ENCODE measurements at places on chromosomes 1 and 21. TPM values are rescaled to one million over a fixed set of nuclear protein-coding genes. Genes with fewer than 3 reads are reported as not detected.

DNA sequence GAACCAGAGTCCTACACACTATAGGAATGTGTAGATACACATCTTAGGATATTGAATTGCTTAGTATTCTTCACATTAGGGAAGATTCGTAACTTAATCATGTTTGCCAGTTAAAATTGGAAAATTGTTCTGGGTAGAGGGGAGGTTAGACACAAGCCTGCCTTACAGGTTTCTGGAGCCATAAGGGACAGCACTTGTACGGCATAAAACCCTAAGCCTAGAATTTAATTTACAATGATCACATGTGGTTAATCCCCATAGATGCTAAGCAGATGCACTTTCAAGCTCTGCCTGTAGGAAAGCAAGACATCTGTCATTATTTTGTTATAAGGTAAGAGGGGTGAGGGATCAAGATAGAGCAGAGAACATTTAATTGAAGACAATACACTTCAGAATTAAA is 820.7 kb downstream of the NCAM2 start:
- H3K27me3 ChIP-seq, result no peaks in the 10 kb centered on the region
- no peak overlapping the region for H3K4me3 ChIP-seq

DNA sequence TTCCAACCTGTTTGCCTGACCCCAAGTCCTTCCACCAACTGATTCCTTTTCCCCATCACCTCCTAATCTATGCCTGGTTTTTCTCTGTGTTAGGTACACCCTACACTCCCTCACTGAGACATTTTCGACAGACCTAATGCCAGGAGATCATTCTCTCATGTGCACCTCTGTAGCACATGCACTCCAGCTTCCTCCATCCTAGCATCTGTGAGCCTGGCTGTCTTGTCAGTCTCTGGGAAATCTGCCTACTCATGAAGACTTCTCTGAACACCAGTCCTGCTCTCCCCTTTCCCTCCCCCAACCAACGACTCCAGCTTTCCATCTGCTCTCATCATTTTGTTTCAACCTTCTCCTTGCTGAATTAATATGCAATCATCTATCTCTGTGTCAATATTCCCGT is 987 bp downstream of the MED8 start:
- DNase-seq, result no peak
- H3K4me1 ChIP-seq, result peaks cover 20% of the 10 kb centered on the region
- no peak overlapping the region for H3K27ac ChIP-seq
- H3K4me3 ChIP-seq, result no peak overlapping the region

DNA sequence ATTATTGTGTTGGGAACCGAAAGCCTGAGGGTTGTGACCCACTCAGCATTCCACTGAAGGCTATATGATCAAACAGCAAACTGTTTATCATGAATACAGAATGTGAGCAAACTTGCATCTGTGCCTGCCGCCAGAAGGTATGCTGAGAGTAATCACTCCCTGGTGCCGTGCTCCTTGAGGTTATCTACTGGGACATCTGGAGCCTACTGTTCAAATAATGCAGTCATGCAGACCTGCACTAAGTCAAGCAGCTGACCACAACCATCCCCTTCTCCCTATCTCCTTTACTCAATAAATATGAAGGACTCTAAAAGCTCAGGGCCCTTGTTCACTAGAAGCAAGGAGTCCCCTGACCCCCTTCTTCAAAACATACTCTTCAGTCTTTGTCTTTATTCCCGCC is 13.5 kb downstream of the GSTM5 start:
- no peaks in the 10 kb centered on the region for H3K4me1 ChIP-seq
- no peaks in the 10 kb centered on the region for H3K36me3 ChIP-seq
- no peaks in the 10 kb centered on the region for H3K27me3 ChIP-seq

DNA sequence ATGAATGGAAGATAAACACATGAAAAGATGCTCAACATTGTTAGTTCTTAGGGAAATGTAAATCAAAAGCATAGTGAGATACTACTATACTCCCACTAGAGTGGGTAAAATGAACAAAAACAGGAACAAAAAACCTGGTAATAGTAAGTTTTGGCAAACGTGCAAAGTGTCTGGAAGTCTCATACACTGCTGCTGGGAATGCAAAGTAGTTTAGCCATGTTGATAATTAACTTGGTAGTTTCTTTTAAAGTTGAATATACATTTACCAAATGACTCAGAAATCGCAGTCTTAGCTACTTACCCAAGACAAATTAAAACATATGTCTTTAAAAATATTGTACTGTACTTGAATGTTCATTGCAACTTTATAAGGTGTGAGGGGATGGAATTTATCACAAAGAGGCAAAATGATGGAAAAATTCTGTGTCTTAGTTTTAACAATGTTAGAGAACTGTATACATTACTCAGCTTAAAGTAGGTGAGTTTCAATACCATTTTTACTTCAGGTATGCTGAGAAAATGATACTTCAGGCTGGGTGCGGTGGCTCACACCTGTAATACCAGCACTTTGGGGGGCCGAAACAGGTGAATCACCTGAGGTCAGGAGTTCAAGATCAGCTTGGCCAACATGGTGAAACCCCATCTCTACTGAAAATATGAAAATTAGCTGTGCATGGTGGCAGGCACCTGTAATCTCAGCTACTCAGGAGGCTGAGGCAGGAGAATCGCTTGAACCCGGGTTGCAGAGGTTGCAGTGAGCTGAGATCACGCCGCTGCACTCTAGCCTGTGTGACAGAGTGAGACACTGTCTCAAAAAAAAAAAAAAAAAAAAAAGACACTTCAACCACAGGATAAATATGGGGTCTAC is 102.3 kb downstream of the PDE4B start:
- no peaks in the 10 kb centered on the region for H3K4me1 ChIP-seq
- no peaks in the 10 kb centered on the region for H3K36me3 ChIP-seq

- H3K27me3 ChIP-seq, result no peaks in the 10 kb centered on the region
- H3K36me3 ChIP-seq, result peaks cover 12% of the 10 kb centered on the region
- peaks cover 9% of the 10 kb centered on the region for H3K4me1 ChIP-seq
- H3K27ac ChIP-seq, result no peak overlapping the region
- no peak for DNase-seq
These were observed 34.1 kb downstream of the KIAA1614 start for GRCh38 chr1:180946541-180947498.

DNA sequence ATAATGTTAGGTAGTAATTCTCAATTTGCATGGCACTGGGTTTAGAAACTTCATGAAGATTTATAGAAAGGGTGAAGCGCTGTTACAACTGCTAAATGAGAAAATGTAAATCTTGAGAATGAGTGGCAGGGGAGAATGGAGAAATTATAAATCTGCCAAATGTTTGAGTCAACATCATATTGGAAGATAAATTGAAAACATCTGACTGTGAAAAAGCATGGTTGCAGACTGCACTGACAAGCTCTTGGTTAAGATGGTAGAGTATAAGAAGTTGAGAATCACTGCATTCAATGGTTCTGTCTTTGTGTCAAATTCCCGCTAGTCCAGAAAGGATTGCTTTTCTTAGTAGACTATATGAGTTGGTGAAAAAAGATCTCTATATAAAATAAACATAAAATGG is 113.3 kb upstream of the DUSP10 start:
- no peak overlapping the region for H3K27ac ChIP-seq
- DNase-seq, result no peak
- no peaks in the 10 kb centered on the region for H3K4me1 ChIP-seq
- no peaks in the 10 kb centered on the region for H3K36me3 ChIP-seq
- H3K4me3 ChIP-seq, result no peak overlapping the region
- H3K27me3 ChIP-seq, result no peaks in the 10 kb centered on the region

- H3K27ac ChIP-seq, result no peak overlapping the region
- H3K27me3 ChIP-seq, result no peaks in the 10 kb centered on the region
- DNase-seq, result no peak
- no peaks in the 10 kb centered on the region for H3K4me1 ChIP-seq
- H3K4me3 ChIP-seq, result no peak overlapping the region
These were observed 95.2 kb upstream of the SSX2IP start for GRCh38 chr1:84785271-84786036.

DNA sequence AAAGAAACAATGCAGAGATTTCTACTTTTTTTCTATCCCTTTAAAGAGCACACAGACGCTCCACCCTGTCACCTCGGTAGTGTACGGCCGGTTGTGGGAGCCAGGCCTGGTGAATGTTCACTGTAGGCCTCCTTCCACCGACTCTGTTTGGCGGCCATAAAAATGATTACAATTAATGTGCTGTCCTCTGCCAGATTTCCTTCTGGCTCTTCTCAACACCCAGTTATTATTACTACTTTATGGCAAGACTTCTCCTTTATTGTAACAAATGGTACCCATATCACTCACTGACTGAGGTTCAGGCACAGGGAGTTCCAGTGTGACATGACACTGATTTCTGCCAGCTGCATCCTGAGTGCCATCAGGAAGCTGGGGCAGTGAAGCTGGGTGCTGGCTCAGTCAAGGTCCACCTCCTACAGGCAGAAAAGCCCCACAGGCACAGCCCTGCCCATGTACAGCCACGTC is 37.4 kb downstream of the GPR161 start:
- no peak overlapping the region for H3K27ac ChIP-seq
- H3K27me3 ChIP-seq, result no peaks in the 10 kb centered on the region
- no peak for DNase-seq
- no peaks in the 10 kb centered on the region for H3K36me3 ChIP-seq
- no peak overlapping the region for H3K4me3 ChIP-seq
- H3K4me1 ChIP-seq, result no peaks in the 10 kb centered on the region

GRCh38 chr21:39863111-39863510 is 4.1 kb upstream of the PCP4 start:
- H3K36me3 ChIP-seq, result no peaks in the 10 kb centered on the region
- H3K4me3 ChIP-seq, result no peak overlapping the region
- H3K27ac ChIP-seq, result peak overlapping the region; percentile 86
- DNase-seq, result peak; percentile 91
- H3K4me1 ChIP-seq, result peaks cover 15% of the 10 kb centered on the region

DNA sequence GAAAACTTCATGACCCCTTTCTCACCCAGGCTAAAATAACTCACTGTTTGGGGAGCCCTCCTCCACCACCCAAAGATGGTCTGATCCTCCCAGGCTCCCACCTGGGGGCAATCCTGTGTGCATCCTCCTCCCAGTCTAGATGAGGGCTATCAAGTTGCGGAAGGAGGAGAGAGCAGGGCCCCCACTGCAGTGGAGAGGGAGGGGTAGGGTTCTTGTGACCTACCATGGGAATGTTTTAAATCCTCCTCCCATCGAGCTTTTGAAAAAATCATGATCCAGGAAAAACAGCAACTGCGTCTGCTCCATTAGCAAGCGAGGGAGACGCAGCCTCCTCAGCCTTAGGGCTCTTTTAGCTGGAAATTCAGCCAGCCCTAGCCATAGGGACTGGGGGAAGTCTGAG is 80.0 kb downstream of the NAV1 start:
- no peaks in the 10 kb centered on the region for H3K36me3 ChIP-seq
- no peak overlapping the region for H3K4me3 ChIP-seq
- H3K4me1 ChIP-seq, result no peaks in the 10 kb centered on the region
- no peak for DNase-seq
- no peaks in the 10 kb centered on the region for H3K27me3 ChIP-seq
- no peak overlapping the region for H3K27ac ChIP-seq

GRCh38 chr21:42026082-42026435 is 15.9 kb upstream of the ZBTB21 start:
- no peak for DNase-seq
- H3K4me1 ChIP-seq, result no peaks in the 10 kb centered on the region
- H3K4me3 ChIP-seq, result no peak overlapping the region
- no peaks in the 10 kb centered on the region for H3K36me3 ChIP-seq

DNA sequence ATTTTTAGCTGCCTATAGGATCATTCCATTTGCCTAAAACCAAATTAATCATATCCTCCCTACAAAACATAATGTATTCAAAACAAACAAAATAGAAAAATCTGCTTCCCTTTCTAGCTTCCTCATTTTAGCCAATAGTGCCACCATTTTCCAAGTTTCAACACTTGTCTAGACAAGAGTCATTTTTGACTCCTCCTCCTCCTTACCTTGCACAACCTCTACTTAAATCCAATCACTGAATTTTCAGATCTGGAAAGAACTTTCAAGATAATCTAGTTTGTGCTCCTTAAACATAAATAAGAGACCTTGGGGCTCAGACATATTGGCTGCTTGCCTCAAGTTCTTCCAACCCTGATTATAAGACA is 7.4 kb downstream of the STX6 start:
- no peaks in the 10 kb centered on the region for H3K36me3 ChIP-seq
- H3K4me1 ChIP-seq, result peaks cover 39% of the 10 kb centered on the region
- no peaks in the 10 kb centered on the region for H3K27me3 ChIP-seq

GRCh38 chr1:198657550-198658064 is 18.8 kb downstream of the PTPRC start:
- no peaks in the 10 kb centered on the region for H3K27me3 ChIP-seq
- H3K27ac ChIP-seq, result no peak overlapping the region
- no peaks in the 10 kb centered on the region for H3K4me1 ChIP-seq
- DNase-seq, result no peak

DNA sequence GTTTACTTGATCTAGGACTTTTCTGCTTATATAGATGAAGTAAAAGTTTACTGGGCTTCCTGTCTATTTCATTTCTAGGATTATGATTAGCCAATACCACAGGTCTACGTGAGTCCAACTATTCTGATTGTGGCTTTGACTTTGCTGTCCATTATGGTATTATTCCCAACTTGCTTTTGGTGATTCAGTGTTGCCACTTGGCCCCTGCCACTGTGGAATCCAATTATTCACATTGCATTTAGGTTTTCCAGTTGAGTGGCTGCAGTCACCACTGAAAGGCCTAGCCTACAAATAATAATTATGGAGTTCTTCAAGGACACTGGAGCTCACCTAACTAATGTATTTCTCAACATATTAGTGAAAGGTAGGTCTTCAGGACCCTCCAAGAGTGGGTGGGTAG is 574.3 kb upstream of the USP24 start:
- no peak for DNase-seq
- no peak overlapping the region for H3K27ac ChIP-seq
- no peak overlapping the region for H3K4me3 ChIP-seq

- H3K4me1 ChIP-seq, result no peaks in the 10 kb centered on the region
- no peaks in the 10 kb centered on the region for H3K27me3 ChIP-seq
- no peaks in the 10 kb centered on the region for H3K36me3 ChIP-seq
- DNase-seq, result no peak
- no peak overlapping the region for H3K27ac ChIP-seq
These were observed 132.1 kb downstream of the PLA2G4A start for GRCh38 chr1:186960861-186961260.

GRCh38 chr1:92482665-92483609 is 3.8 kb downstream of the GFI1 start:
- H3K27ac ChIP-seq, result no peak overlapping the region
- peak overlapping the region; percentile 33 for H3K4me3 ChIP-seq
- peaks cover 25% of the 10 kb centered on the region for H3K27me3 ChIP-seq
- no peaks in the 10 kb centered on the region for H3K36me3 ChIP-seq
- no peak for DNase-seq

Gene FBXO42
- 34.0 TPM for total RNA-seq

DNA sequence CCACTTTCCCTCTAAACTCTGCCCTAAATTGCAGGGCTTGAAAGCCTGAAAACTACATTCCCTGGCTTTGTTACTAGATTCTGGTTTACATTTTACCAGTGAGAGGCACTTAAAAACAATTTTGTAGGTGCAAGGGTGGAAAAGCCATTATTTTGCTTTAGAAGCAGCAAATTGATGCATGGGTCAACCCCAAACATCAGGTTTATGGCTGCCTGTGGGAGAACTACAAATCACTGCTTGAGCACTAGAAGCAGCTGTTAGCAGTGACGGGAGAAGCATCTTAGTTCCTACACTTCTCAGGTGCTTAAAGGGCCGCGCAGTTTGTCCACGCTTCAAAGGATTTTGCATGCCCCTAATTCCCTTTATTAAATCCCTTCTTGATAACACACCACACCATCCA is 417.2 kb downstream of the PCP4 start:
- DNase-seq, result no peak
- no peaks in the 10 kb centered on the region for H3K27me3 ChIP-seq
- H3K27ac ChIP-seq, result no peak overlapping the region

Gene FAM177B
- not detected for total RNA-seq
